A549 treated with dexamethasone at 1 μM for 4 hours (cell line): ENCODE measurements at places on chromosomes 4 and X. TPM values are rescaled to one million over a fixed set of nuclear protein-coding genes. Genes with fewer than 3 reads are reported as not detected.

Gene VSIG4
- not detected in 5 replicates for total RNA-seq

Gene SYTL5
- total RNA-seq, result 0.16 to 0.28 TPM (median 0.26 TPM) in 5 replicates

Gene TMSB15A
- total RNA-seq, result 0.34 to 1.6 TPM (median 0.55 TPM) in 5 replicates

Gene NPY2R
- total RNA-seq, result 0.04 TPM in 1 of 5 replicates, not detected in the others

Gene EGF
- total RNA-seq, result 0.13 to 0.48 TPM (median 0.24 TPM) in 5 replicates

Gene RENBP
- total RNA-seq, result 0.09 to 0.20 TPM (median 0.09 TPM) in 3 of 5 replicates, not detected in the others

Gene CPZ
- 0.11 to 0.40 TPM (median 0.26 TPM) in 5 replicates for total RNA-seq

Gene CLTRN
- total RNA-seq, result 0.49 to 0.96 TPM (median 0.77 TPM) in 5 replicates

Gene FRMD7
- total RNA-seq, result not detected in 5 replicates

Gene UGT2B11
- total RNA-seq, result 0.04 to 0.11 TPM (median 0.07 TPM) in 4 of 5 replicates, not detected in the other

Gene TEC
- total RNA-seq, result 1.5 to 2.3 TPM (median 1.6 TPM) in 5 replicates

Gene RGN
- total RNA-seq, result 0.06 TPM in 2 of 5 replicates, not detected in the others

Gene ADRA2C
- total RNA-seq, result 6.1 to 11.5 TPM (median 10.2 TPM) in 5 replicates

Gene ADAMTS3
- total RNA-seq, result not detected in 5 replicates

Gene SPATA4
- total RNA-seq, result 0.14 to 0.32 TPM (median 0.21 TPM) in 5 replicates

Gene PPP2R2C
- 26.5 to 43.3 TPM (median 41.1 TPM) in 5 replicates for total RNA-seq

Gene GC
- total RNA-seq, result not detected in 5 replicates

Gene BANK1
- total RNA-seq, result 0.80 to 1.1 TPM (median 1.1 TPM) in 5 replicates
